ENCODE measurements at places on chromosomes 4 and X.

DNA sequence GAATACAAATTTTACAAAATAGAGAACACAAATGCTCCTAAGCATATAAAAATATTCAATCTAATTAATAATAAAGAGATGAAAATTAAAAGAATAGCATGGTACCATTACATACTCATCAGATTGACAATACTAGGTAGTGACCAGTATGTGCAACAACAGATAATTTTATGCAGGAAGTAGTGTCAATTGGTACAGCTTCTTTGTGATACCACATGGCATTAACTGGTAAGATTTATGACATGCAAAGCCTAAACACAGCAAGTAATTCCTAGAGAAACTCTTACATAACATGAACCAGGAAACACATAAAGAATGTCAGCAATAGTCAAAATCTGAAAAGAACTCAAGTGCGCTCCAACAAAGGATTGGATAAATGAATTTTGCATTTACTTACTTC, 26.3 kb downstream of the CXCL2 start:
- no peak for DNase-seq

- DNase-seq, result peak; percentile 78
Observed at GRCh38 chrX:129825746-129826505, 17.8 kb downstream of the ZDHHC9 start.

GRCh38 chr4:66300336-66300934, 630.1 kb upstream of the EPHA5 start:
- DNase-seq, result no peak

DNA sequence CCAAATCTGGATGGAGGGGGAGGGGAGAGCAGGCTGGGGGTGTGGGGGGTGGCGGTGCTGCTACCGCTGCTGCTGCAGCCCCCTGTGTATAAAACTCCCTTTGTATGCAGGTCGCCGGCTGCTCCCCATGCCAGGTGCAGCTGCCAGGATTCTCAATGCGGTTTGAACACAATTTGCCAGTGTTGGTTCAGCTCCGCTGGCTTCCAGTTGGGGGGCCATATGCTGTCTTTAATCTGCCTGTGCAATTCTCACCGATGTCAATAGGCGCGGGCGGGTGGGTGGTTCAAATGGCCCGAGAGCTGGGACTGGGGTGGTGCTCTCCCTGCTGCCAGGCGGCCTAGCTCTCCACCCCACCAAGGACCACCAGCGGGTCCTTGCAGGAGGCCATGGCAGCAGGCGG, 257.6 kb downstream of the BCOR start:
- DNase-seq, result no peak

- DNase-seq, result no peak
Observed at GRCh38 chrX:153064061-153064460, 7.8 kb downstream of the PNMA3 start.

DNA sequence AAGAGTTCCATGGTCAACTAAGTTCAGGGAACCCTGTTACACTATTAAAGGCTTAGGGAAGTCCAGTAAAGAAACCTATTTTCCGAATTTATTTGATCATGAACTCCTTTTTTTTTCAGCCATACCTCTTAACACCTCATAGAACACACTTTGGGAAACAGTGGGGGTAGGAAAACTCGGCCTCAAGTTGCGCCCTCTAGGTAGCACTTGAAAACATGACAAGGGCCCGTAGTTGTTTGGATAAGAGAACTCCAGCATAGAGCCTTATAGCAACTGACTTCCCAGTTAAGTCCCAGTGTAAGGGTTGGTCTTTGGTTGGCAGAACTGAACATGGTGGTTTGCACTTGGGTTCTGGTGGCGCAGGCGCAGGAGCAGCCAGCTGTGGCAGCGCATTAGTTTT, 14.4 kb downstream of the OGT start:
- no peak for DNase-seq

- DNase-seq, result no peak
Observed at GRCh38 chrX:11739776-11740175, 18.3 kb upstream of the MSL3 start.

DNA sequence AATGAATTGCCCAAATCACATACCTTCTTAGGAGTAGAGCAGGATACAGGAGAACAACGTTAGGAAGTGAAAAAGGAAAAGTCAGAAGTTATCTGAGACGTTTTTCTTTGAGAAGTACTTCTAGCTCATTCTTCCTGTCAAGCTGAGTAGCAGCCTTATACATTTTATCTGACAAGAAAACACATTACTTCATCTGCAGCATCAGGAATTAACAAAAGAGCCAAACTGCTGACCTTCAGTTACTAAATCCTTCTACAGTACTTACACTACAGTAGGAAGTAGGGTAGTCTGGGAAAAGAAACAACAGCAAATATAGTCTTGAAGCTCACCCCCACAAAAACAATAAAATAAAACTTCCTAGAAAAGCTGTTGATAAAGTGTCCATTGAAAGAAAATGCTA, 57.0 kb downstream of the ATP11C start:
- no peak for DNase-seq

DNA sequence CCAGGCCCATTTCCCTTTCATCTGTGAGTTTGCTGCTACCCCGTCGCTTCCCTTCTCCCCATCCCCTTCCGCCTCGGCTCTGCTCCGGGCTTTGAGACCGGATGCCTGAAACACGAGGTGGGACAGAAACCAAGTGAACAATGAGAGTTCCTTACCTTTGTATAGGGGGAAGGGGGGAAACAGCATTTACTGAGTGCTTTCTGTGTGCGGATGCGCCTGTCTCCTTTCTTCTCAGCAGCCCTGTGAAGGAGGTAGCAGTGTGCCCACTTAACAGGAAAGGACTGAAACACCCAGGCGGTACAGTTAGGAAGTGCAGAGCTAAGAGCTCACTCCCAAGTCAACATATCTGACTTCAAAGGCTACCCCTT, 43.2 kb upstream of the TMSB15B start:
- DNase-seq, result no peak

DNA sequence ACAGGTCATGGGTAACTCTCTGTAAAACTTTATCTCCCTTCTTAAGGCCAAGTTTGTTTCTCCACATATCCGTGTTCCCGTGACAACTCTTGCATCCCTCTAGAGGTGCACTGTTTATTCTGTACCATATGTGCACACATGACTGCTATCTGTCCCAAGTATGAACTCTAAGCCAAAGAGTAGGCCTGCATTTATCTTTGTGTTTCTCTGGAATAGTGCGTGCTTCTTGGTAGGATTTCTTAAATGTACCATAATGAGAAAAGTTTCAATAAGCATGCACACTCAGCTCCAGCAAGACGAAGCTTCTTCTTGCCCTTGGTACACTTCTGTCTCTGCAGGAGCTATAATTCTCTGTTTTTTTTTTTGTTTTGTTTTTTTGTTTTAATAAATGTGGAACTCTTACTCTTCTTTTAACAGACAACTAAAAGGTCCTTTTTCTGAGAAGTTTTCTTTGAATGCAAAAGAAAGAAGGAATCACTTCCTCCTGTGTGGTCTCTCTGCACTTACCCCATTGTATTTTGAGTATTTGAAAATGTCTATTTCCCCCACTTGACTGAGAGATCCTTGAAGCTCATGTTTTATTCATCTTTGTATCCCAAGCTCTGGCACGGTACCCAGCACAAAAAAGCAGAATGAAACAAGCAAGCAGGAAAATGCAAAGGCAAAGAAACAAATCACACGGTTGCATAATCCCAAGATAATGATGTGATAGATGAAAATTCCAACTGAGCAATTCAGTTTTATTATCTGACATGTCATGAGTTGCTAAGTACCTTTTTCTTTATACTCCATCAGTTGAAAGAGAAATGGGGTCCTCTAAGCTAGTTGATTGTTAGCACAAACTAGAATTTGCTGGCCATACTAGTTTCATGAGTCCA, 521.9 kb upstream of the BOD1L1 start:
- DNase-seq, result no peak

GRCh38 chrX:37752936-37753335, 26.9 kb upstream of the CYBB start:
- DNase-seq, result no peak

DNA sequence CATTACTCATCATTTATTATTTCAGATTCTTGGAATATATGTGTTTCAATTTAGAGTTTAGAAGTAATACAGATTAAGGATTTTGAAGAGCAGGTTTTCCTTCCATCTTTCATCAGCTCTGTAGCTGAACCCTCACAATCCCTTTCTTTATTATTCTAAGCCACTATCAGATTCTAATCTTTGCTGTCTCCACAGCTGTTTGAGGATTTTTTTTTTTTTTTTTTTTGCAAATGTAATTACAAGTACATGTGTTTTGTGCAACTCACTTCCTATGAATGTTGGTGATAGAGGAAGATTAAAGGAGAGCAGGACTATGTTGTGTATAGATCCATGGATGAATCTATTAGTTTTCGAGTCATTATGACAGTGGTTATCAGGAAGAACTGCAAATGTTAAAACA, 87.4 kb upstream of the TENM3 start:
- no peak for DNase-seq

GRCh38 chrX:34404386-34405070, 252.6 kb downstream of the TMEM47 start:
- DNase-seq, result peak; percentile 43

DNA sequence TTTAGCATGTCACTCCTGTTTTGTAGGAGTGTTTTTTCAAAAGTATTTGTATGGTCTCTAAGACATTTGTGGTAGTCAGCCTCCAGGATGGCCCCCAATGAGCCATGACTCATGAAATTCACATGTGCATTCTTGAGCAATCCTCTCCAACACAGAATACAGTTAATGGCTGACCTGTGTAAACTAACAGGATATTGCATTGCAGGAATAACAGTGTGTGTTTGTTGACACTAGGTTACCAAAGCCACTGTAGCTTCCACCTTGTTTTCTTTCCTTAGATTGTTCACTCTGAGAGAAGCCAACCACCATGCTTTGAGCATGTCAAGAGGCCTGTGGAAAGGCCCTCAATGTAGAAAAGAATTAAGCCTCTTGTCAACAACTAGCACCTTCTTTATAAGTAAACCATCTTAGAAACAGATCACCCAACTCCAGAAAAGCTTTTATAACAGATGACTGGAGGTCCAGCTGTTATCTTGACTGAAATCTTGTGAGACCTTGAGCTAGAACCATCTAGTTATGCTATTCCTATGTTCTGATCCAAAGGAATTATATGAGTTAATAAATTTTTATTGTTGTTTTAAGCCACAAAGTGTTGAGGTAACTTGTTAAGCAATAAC, 28.5 kb downstream of the TBCK start:
- DNase-seq, result peak; percentile 82

DNA sequence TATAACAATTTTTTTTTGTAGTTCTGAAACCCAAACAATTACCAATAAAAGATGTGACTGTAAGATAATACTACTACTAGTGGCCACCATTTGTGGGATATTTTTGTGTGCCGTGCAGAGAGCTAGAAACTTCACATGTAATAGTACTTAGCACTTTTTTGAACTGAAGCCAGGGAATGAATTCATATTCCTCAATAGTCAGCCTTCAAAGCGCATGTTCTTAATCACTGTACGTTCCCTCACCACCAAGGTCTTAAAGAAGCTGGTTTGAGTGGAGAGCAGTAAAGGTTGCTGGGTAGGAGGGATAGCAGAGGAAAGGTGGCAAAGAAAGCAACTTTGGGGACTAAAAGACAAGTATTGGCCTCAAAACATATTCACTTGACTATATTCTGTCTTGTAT, 9.6 kb upstream of the RUFY3 start:
- DNase-seq, result no peak

GRCh38 chr4:169660929-169661328, 40.6 kb downstream of the CLCN3 start:
- DNase-seq, result no peak

GRCh38 chr4:8325291-8325973, 55.9 kb downstream of the HTRA3 start:
- DNase-seq, result no peak

Measured in small intestine (tissue), 16 donors.